CD4-positive, alpha-beta T cell treated with Interleukin-15 for 1 hour (primary cell): ENCODE measurements at places on chromosomes 13 and 19.
A peak's percentile ranks its signal among the peaks of the same experiment; 100 is the strongest.

DNA sequence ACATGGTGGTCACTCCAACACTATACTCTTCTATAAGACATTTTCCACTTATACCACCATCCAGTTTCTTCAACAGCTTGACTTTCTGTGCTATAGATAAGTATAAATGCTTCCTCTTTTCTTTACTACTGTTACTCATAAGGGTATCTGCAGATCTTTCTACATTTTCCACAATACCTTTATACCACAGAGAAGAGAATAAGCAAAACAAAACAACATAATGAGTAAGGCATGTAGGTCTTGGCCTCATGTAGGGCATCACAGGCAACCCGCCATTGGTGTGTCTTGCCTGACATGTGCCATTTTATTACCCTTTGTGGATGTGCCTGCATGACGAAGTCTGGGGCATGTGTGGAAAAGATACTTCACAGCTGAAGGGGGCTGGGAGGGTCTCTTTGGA, 265.3 kb upstream of the STARD13 start:
- DNase-seq = no peak

DNA sequence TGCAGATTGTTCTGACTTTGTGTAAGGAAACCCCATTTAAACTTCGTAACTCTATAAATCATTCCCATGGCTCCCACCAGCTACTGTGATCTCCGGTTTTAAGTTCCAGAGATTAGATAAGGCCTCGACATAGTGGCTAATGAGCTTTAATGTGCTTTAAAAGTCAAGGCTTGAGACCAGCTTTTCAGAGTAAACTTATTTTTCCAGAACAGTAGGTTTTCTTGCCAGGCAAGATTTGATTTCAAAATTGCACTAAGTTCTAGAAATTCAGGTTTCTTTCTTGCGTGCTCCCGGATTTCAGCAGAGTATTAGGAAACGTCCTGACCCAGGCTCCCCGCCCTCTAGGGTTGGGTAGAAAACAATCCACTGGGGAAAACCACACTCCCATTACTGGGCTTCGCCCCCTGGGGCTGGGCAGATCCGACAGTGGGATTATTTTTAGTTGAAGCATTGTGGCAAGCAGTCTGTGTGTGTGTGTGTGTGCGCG, 43.3 kb downstream of the CRYL1 start:
- DNase-seq = no peak

DNA sequence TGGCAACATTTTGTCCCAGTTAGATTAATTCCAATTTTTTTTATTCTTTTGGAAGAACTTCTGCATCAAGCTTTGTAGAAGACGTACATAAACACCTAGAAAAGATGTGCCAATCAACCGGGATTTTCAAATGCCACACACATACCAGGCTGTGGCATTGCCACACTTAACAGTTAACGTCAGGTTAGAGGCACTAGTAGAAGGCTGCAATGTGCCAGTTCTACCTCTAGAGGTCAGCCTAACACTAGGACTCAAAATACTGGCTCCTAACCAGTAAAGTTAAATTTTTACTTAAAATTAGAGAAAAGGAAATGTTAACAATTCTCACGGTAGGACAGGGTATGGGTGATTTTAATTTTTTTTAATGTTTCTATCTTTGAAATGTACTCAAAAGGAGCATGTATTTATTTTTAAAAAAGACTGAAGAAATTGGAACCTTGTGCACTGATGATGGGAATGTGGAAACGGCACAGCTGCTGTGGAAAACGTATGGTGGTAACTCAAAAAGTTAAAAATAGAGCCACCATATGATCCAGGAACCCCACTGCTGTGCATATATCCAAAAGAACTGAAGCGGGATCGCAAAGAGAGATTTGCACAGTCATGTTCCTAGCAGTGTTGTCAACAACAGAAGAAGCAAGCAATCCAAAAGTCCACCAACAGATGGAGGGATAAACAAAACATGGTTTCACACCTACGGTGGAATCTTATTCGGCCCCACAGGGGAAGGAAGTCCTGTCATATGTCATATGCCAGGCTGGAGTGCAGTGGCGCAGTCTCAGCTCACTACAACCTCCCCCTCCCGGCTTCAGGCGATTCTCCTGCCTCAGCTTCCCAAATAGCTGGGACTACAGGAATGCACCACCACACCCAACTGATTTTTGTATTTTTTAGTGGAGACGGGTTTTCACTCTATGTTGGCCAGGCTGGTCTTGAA, 30.3 kb downstream of the CRYL1 start:
- peak; percentile 58 for DNase-seq

DNA sequence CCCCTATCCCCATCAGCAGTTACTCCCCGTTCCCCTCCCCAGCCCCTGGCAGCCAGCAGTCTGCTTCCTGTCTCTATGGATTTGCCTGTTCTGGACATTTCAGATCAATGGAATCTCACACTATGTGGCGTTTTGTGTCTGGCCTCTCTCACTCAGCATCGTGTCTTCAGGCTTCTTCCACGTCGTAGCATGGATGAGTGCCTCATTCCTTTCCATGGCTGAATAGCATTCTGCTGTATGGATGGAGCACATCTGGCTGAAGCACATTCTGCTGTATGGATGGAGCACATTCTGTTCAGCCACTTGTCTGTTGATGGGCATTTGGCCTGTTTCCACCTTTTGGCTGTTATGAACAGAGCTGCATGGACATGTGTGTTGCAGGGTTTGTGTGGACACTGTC, 29.5 kb downstream of the CRTC1 start:
- no peak for DNase-seq

GRCh38 chr13:113920606-113921286, 53.1 kb downstream of the C13orf46 start:
- DNase-seq = no peak

GRCh38 chr19:51676566-51677083, 16.5 kb upstream of the SPACA6 start:
- peak; percentile 39 for DNase-seq

DNA sequence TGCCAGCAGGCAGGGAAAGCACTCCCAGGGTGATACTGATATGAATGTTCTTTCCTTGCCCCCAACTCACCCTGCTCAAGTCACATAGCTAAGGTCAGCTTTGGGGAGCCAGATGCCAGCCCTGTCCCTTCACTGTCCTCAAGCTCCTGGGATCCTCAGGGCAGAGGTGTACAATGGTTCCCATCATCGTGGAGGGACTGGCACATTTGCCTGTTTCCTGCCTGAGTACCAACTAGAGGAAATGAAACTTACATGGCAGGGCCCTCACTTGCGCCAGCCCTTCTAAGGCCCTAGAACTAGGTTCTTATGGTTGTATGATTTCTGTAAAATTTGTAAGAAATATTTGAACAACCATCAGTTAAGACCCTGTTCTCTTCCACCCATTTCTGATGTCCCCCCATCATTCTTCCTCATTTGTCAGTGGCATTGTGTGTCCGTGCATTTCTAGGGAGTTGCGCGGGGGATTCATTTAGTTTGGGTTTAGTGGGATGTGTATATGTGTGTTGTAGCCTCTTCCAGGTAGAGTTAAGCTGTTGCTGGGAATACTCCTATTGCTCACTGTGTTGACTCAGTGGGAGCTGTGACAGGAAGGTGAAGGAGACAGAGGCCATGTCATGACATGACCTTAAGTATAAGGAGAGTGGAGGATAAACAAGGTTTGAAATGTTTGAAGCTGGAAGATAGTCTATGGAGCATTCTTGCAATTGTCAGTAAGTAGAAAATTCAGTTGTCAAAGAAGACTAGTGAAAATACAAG, 41.3 kb upstream of the RCBTB2 start:
- DNase-seq = no peak

DNA sequence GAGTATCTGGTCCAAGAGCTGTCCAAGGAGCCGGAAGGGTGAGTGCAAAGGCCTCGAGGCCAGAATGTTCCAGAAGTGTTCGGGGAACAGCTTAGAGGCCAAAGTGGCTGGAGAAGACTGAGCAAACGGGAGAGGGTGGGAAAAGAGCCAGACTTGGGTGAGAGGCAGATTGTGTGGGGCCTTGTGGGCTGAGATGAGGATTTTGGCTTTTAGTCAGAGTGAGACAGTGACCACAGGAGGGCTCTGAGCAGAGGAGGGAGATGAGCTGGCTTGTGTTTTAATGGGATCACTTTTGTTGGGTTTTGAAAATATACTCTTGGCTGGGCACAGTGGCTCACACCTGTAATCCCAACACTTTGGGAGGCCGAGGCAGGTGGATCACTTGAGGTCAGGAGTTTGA, 5.6 kb downstream of the NANOS2 start:
- DNase-seq = no peak

DNA sequence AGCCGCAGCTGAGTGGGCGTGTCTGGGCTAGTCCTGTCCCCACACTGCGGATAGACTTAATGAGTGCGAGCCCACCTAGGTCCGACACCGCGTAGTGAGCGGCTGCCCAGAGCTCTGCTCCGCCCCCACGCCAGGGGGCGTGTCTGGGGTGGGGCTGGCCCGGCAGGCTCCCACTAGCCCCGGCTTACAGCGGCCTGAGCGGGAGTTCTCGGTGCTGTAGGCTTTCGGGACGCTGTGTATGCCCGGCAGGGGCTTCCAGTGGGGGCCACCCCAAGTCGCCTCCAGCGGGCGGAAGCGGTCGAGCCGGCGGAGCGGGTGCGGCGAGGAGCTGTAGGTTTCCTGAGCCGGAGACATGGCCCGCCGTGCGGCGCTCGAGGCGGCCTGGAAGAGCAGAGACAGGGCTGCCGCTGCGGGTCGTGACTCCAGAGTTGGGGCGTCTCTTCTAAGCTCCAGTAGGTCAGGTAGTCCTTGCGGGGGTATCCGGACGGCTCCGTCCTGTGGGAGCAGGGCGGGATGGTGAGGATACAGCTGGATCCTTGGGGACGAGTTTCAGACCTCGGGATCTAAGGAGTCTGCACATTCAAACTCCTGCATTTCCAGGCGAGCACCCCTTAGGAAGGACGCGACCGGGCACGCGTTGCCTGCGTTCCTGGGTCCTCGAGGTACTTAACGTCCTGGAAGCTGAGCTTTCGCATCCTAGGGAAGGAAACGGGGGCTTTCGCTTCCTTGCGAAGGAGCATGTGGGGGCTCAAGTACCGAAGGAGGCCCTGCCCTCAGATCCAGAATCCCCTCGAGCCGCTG, 1.2 kb downstream of the CGB7 start:
- peak; percentile 35 for DNase-seq

DNA sequence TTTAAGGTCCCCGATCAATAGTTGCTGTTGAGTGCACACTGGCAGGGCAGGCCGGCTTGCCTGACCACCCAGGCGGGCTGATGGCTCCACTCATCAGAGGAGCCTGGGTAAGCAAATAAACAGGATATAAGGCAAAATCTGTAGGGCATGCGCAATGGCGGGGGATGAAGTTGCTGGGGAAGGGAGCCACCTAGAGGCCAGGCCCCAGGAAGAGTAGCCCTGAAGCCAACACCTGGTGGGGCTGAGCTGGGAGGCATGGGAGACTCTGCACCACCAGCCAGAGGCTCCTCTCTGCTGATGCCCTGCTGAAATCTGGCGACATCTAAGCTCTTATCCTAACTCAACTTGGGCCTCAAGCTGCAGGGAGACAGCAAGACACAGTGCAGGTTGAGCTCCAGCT, 324.3 kb downstream of the ZNF536 start:
- no peak for DNase-seq

- no peak for DNase-seq
Observed at GRCh38 chr13:44084146-44084545, 204.4 kb downstream of the LACC1 start.

GRCh38 chr13:36673352-36673751, 468 bp upstream of the SERTM1 start:
- DNase-seq = no peak

DNA sequence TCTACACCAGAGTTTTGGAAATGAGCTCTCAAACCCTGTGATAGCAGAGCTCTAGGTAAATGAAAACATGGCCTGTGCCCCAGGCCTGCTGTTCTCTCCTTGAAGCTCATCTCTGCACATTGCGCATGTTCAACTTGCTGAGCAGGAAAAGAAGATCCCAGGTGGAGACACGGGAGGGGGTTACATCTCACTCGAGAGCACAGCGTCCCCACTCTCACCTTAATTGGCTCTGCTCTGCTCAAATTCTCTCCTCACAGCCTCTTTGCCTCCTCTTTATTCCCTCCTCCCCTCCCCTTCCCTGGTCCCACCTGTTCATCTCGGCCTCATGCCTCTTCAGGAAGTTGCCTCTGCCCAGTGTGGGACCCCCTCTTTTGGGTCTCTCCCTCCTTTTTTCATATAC, 44.7 kb downstream of the RGCC start:
- DNase-seq = no peak

GRCh38 chr13:77389625-77390000, 62.7 kb upstream of the MYCBP2 start:
- no peak for DNase-seq

DNA sequence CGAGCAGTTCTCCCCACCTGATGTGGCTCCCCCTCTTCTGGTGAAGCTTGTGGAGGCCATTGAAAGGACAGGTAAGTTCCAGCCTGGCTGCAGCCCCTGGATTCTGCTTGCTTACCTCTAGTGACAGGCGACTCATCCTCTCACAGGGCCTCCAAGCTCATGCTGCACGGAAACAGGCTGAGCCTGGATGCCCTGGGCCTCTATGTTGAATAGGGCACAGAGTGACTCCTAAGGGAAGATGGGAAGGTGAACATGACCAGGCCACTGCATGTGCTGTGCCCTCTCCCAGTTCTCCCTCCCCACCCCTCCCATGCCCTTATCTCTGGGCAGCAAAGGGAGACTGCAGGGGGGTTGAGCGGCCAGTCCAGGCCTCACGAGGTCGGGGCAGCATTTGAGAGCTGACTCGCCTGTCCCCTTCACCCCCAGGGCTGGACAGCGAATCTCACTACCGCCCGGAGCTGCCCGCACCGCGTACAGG, 7.6 kb downstream of the PIK3R2 start:
- DNase-seq = no peak

DNA sequence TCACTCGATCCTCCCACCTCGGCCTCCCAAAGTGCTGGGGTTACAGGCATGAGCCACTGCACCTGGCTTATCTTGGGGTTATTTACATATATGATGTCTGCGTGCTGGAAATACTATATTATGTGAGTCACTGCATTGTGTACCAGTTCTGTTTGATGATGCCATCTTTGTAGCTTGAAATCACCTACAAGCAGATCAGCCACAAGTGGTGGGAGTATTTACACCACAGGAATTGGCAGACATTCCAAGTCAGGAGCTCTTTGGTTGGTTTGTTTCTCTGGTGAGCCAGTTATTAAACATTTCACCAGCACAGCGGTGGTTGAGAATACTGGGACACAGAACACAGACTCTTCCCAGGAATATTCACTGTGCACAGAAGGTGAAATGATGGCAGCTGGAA, 4.5 kb upstream of the TIMM44 start:
- DNase-seq = no peak

- no peak for DNase-seq
Observed at GRCh38 chr13:65868884-65869283, 1361.3 kb downstream of the PCDH9 start.

- no peak for DNase-seq
Observed at GRCh38 chr13:21825801-21826200, 154.9 kb downstream of the FGF9 start.

- peak; percentile 81 for DNase-seq
Observed at GRCh38 chr19:29680447-29680846, 15.2 kb downstream of the PLEKHF1 start.

GRCh38 chr13:99004978-99005377, 27.1 kb upstream of the DOCK9 start:
- no peak for DNase-seq
